ENCODE measurements at places on chromosomes 12 and 14. TPM values are rescaled to one million over a fixed set of nuclear protein-coding genes. Genes with fewer than 3 reads are reported as not detected.
A peak's percentile ranks its signal among the peaks of the same experiment; 100 is the strongest.

- no peak overlapping the region for H3K4me3 ChIP-seq
- no peaks in the 10 kb centered on the region for H3K27me3 ChIP-seq
- DNase-seq, result no peak
These were observed 37.5 kb upstream of the SINHCAF start for GRCh38 chr12:31363416-31363809.

- H3K4me3 ChIP-seq, result no peak overlapping the region
- H3K4me1 ChIP-seq, result no peaks in the 10 kb centered on the region
- no peaks in the 10 kb centered on the region for H3K27me3 ChIP-seq
- H3K27ac ChIP-seq, result no peak overlapping the region
- H3K36me3 ChIP-seq, result no peaks in the 10 kb centered on the region
- no peak for DNase-seq
These were observed 24.0 kb upstream of the PKP2 start for GRCh38 chr12:32920506-32921085.

DNA sequence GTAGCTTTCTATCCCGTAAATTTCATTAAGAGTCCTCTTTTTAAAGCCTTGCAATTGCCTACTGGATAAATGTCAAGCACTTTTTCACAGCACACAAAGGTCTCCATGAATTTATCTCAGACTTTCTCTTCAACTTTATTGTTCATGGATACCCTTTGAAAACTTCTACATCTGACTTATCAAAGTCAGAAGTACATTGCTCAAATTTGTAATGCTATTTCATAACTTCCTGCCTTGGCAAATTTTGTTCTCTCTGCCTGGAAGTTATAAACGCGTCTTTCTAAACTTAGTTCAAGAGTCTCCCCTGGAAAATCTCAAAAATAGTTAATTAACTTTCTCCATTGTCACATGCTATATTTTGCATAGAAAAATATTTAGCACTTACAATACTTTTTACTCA lies 55.9 kb upstream of the RERGL start:
- no peaks in the 10 kb centered on the region for H3K27me3 ChIP-seq
- H3K27ac ChIP-seq, result peak overlapping the region; percentile 7
- no peaks in the 10 kb centered on the region for H3K36me3 ChIP-seq
- H3K4me1 ChIP-seq, result peaks cover 5% of the 10 kb centered on the region
- no peak for DNase-seq
- H3K4me3 ChIP-seq, result peak overlapping the region; percentile 9

DNA sequence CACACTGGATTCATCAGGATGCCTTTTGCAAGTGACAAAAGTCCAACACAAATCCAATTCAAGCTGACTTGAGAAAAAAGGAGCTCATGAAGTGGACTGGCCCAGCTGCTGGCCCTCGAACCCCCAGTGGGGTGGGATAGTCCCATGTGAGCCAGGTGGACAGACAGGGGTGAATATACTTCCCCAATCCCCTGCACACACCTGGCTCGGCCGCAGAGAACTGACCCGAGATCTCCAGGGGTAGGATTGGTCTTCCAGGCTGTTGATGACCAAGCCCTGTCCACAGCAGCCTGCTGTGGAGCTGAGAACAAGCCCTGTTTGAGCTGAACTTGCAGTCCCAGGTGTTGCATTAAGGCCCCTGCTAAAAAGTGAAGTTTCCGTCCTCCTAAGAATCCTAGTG lies 56.2 kb downstream of the TPCN1 start:
- DNase-seq, result peak; percentile 52
- peaks cover 69% of the 10 kb centered on the region for H3K36me3 ChIP-seq
- no peaks in the 10 kb centered on the region for H3K27me3 ChIP-seq
- H3K4me1 ChIP-seq, result peaks cover 9% of the 10 kb centered on the region
- no peak overlapping the region for H3K27ac ChIP-seq
- H3K4me3 ChIP-seq, result no peak overlapping the region

Gene TSPAN19
- total RNA-seq, result not detected

DNA sequence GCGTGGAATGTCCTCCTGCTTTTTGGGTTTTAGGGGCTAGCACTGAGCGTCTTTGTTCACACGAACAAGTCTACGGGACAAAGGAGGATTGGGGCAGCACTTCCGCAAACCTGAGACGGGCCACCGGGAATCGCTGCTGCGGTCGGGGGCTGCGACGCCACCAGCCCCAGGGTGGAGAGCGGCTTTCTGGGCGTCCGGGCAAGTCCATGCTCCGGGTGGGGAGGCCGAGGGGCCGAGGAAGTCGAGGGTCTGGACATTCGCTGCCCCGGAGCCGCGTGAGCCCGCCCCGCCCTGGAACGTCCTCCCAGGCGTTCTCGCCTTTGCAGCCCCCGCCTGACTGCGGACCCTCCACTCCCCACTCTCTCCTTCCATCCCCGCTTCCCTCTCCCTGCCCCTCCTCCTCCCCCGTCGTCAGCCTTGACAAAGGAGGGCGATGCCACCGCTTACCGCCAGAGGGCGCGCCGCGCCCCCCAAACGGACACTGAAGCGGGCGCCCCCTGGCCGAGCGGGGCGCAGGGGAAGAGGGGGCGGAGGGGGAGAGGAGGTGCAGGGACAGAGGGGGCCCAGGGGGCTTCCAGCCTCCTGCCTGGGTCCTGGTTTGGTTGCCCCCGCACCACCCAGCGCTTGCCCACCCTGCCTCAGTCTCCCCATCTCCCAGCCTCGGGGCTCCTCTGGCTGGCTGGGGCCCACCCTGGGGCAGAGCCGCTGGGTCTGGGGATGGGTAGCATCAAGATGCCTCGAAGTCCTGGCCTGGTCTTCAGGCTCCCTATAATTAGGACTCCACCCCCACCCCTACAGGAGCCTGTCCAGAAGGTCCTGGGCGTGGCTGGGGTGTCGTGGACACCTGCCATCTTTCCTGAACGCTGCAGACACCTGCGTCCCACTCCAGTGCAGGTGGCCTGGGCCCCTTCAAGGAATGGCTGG lies 39.1 kb upstream of the INF2 start:
- H3K27ac ChIP-seq, result no peak overlapping the region
- H3K27me3 ChIP-seq, result no peaks in the 10 kb centered on the region
- peak overlapping the region; percentile 33 for H3K4me3 ChIP-seq
- H3K36me3 ChIP-seq, result no peaks in the 10 kb centered on the region
- H3K4me1 ChIP-seq, result peaks cover 6% of the 10 kb centered on the region

GRCh38 chr14:72796935-72797334 lies 97.0 kb downstream of the DPF3 start:
- H3K27me3 ChIP-seq, result no peaks in the 10 kb centered on the region
- H3K4me3 ChIP-seq, result no peak overlapping the region
- no peak for DNase-seq
- H3K27ac ChIP-seq, result no peak overlapping the region
- H3K36me3 ChIP-seq, result no peaks in the 10 kb centered on the region

DNA sequence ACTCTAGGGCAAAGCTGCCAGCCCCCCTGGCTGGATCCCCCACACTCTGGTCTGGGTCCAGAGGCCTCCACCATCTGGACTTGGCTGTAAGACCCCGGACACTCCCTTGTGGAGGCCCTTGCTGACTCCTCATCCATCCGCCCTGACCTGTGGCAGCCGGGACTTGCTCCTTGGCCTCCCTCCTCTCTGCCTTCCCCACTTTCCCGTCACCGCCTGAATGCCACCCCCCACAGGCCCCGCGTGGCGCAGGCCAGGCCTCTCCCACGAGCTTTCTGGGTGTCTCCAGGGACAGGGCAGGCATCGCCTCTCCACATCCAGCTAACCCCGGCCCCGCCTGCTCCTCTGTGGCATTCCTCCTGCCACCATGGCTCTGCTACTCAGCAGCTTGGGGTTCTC lies 14.1 kb downstream of the JAG2 start:
- H3K4me1 ChIP-seq, result no peaks in the 10 kb centered on the region
- no peak overlapping the region for H3K27ac ChIP-seq

Gene GAPDH
- 736 TPM for total RNA-seq

GRCh38 chr12:56590237-56590830 lies 39.8 kb downstream of the BAZ2A start:
- H3K27ac ChIP-seq, result no peak overlapping the region
- peaks cover 9% of the 10 kb centered on the region for H3K4me1 ChIP-seq
- H3K27me3 ChIP-seq, result no peaks in the 10 kb centered on the region
- DNase-seq, result no peak
- H3K4me3 ChIP-seq, result no peak overlapping the region
- peaks cover 63% of the 10 kb centered on the region for H3K36me3 ChIP-seq

DNA sequence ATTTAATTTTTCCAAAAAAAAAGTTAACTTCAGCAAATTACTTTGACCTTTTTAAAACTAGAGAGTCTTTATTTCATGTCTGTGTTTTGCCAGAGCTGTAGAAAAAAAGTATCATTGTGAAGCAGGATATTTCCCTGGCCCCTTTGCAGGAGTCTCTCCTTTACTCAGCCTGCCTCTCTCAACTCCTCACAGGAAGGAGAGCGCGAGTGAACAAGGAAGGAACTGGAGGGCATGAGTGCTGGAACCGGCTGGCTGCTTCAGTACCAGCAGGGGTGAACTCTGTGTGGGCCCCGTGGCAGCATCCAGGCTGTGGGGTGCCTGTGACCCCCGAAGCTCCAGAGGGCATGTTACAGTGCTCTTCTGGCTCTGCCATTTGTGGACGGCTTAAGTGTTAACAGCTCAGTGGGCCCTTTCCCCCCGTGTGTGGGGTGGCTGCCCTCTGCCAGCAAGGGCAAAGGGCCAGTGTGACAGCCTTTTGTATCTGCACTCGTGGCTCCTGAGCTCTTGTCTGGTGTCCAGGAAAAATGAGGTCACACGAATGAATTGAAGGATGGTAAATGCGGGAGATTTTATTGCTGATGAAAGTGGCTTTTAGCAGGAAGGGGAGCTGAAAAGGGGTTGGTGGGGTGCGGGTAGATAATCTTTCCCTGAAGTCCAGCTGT lies 76.6 kb upstream of the KCNH3 start:
- H3K4me3 ChIP-seq, result no peak overlapping the region
- DNase-seq, result no peak
- H3K27me3 ChIP-seq, result no peaks in the 10 kb centered on the region

DNA sequence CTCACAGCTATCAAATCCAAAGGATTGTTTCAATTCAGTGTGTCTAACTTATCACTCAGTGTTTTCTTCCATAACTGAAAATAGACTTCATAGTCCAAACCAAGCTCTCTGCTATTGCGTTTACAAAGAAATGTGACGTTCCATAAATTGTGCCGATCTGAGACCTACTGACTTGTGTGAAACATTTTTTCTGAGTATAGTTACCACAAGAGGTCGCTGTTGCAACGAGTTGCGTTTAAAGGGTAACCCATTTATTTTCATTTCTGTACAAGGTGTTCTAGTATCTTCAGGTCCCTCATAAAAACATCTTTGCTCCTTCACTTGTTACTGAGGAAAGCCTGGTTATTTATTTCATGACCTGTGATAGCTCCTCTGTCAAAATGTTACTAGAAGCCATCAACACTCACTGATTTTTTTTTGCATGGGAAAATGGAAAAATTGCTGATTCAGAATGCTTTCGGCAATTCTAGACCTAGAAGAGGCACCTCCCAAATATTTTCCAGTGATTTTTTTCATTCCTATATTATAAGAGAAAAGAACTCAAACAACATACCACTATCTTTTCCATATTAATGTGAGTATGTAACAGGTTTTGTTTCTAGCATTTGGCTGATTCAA lies 60.9 kb upstream of the OR4E1 start:
- H3K27ac ChIP-seq, result no peak overlapping the region
- no peak for DNase-seq
- peaks cover 6% of the 10 kb centered on the region for H3K27me3 ChIP-seq
- no peaks in the 10 kb centered on the region for H3K4me1 ChIP-seq

- H3K36me3 ChIP-seq, result no peaks in the 10 kb centered on the region
- peak overlapping the region; percentile 0 for H3K27ac ChIP-seq
- peak overlapping the region; percentile 46 for H3K4me3 ChIP-seq
- H3K27me3 ChIP-seq, result no peaks in the 10 kb centered on the region
These were observed 24.9 kb upstream of the C12orf76 start for GRCh38 chr12:110073049-110073831.

GRCh38 chr14:106083082-106083481 lies 556.7 kb downstream of the TMEM121 start:
- no peak for DNase-seq
- H3K27ac ChIP-seq, result no peak overlapping the region
- no peaks in the 10 kb centered on the region for H3K27me3 ChIP-seq
- no peaks in the 10 kb centered on the region for H3K36me3 ChIP-seq
- no peak overlapping the region for H3K4me3 ChIP-seq

- no peaks in the 10 kb centered on the region for H3K4me1 ChIP-seq
- H3K4me3 ChIP-seq, result no peak overlapping the region
- H3K27ac ChIP-seq, result no peak overlapping the region
- no peaks in the 10 kb centered on the region for H3K27me3 ChIP-seq
- H3K36me3 ChIP-seq, result no peaks in the 10 kb centered on the region
These were observed 40.9 kb downstream of the RTN1 start for GRCh38 chr14:59829469-59830337.

DNA sequence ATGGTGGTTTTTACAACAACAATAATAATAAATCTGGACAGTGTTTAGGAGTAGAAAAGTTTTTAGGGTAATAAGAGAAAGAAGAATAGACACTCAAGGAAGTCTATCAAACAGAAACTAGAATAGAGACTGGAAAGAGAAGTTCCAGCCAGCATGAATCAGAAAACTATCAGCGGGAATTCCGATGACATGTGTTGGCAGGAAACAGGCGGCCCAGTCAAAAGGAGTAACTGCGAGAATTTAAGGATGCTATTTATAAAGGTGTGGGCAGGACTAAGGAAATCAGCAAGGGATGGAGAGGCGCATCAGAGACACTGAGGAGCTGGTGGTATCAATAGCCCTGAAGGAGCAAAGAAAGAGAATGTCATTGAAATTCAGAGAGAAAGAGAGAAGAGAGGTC lies 89.9 kb downstream of the TBX5 start:
- H3K4me3 ChIP-seq, result no peak overlapping the region
- no peaks in the 10 kb centered on the region for H3K27me3 ChIP-seq
- H3K4me1 ChIP-seq, result no peaks in the 10 kb centered on the region
- H3K36me3 ChIP-seq, result no peaks in the 10 kb centered on the region

DNA sequence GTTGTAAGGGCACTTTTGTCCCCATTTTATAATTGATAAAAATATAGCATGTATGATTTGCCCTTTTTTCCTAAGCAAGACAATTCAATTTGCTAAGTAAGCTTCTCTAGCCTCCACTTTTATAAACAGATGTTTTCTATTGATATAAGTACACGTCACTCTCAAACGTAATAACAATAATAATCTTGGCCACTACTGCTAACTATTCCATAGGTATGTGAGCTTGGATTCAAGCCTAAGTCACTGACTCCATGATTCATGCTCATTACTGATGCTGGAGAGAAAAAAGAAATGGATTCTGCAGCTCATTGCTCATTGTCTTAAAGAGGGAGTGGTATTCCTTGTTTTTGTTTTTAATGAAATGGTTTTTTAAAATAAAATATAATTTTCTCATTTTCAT lies 661.0 kb downstream of the GALC start:
- no peak overlapping the region for H3K4me3 ChIP-seq
- no peak overlapping the region for H3K27ac ChIP-seq
- H3K36me3 ChIP-seq, result no peaks in the 10 kb centered on the region
- H3K27me3 ChIP-seq, result no peaks in the 10 kb centered on the region
- no peak for DNase-seq

GRCh38 chr14:87113286-87113685 lies 879.7 kb downstream of the GALC start:
- no peaks in the 10 kb centered on the region for H3K36me3 ChIP-seq
- H3K27me3 ChIP-seq, result no peaks in the 10 kb centered on the region
- no peaks in the 10 kb centered on the region for H3K4me1 ChIP-seq
- no peak overlapping the region for H3K4me3 ChIP-seq
- H3K27ac ChIP-seq, result no peak overlapping the region

Gene SLC25A3
- total RNA-seq, result 355 TPM

- peak; percentile 89 for DNase-seq
- H3K4me1 ChIP-seq, result no peaks in the 10 kb centered on the region
- H3K27me3 ChIP-seq, result no peaks in the 10 kb centered on the region
- H3K4me3 ChIP-seq, result no peak overlapping the region
These were observed 6.0 kb upstream of the SLC6A12 start for GRCh38 chr12:219891-220352.

- peaks cover 11% of the 10 kb centered on the region for H3K4me1 ChIP-seq
- H3K27ac ChIP-seq, result no peak overlapping the region
- H3K27me3 ChIP-seq, result peaks cover 8% of the 10 kb centered on the region
These were observed 80.4 kb upstream of the DIO3 start for GRCh38 chr14:101480747-101481530.

Measured in upper lobe of right lung (tissue), 1 donor.